ENCODE measurements at places on chromosomes 4 and X.
A peak's percentile ranks its signal among the peaks of the same experiment; 100 is the strongest.

GRCh38 chr4:32148111-32148666, 1428.0 kb downstream of the PCDH7 start:
- no peak for DNase-seq

- no peak for DNase-seq
Observed at GRCh38 chrX:38106991-38107655, 100.8 kb downstream of the SYTL5 start.

GRCh38 chrX:50081282-50081889, 119.4 kb downstream of the AKAP4 start:
- DNase-seq, result no peak

DNA sequence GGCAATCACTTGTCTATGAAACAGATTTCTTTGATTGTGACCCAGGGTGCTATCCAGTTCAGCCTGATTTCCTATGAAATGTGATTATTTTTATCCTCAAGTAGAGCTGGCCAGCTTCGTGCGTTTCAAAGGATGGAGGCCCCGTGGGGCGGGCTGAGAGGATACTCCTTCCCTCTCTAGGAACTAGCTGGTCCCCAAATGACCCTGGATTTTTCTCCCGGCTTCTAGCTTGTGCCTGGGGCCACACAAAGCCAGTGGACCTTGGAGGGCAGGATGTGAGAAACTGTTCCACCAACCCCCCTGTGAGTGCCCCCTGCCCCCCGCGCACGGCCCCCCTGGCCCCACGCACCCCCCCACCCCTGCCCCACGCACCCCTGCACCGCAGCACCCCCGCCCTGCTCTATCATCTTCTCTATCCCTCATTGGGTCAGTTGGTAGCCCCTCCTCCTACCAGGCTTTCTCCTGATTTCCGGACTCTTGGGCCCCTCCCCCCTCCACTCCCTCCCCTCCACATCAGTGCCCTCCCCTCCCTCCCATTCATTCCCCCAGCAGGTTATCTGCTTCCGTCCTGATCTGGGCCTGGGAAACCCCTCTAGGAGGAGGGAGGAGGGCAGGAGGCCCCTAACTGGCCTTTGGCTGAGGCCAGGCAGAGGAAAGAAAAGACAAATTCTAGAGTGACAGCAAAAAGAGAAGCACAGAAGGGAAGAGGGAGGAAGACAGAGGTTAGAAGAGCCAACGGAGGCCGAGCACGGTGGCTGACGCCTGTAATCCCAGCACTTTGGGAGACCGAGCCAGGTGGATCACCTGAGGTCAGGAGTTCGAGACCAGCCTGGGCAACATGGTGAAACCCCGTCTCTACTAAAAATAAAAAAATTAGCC, 3.3 kb downstream of the XPNPEP2 start:
- peak; percentile 80 for DNase-seq

DNA sequence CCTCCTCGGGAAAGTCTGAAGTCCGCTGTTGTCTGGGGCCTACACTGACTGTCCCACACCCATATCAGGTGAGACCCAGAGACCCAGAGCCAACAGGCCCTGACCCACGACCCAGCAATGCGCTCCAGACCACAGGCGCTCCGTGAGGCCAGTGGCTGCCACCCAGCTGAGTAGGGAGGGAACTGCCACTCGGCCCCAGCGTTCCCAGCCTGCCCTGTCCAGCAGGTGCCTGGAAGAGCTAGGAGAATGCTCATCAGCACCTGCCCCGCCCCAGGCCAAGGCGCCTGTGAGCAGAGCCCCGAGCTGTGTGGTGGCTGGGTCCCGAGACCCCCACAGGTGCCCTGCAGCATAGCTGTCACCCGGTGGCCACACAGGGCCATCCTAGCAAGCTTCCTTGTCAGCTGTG, 2.7 kb downstream of the SPON2 start:
- DNase-seq, result no peak

DNA sequence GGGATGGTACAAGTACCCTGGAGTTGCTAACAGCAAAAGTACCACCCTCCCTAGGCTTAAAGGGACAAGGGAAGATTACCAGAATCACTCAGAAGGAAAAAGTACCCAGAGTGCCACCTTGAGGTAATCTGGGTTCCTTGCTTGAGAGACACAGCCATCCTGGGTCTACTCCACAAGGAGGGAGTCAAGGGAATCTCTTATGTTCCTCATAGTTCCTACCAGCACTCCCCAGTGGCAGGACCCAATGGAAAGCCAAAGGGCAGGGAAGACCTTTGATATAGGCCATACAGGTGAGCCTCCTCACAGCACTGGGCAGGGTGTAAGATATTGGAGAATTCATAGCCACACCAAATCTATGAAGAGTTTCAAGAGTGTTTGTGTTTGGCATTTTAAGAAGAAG, 5.7 kb downstream of the IL2 start:
- DNase-seq, result no peak

DNA sequence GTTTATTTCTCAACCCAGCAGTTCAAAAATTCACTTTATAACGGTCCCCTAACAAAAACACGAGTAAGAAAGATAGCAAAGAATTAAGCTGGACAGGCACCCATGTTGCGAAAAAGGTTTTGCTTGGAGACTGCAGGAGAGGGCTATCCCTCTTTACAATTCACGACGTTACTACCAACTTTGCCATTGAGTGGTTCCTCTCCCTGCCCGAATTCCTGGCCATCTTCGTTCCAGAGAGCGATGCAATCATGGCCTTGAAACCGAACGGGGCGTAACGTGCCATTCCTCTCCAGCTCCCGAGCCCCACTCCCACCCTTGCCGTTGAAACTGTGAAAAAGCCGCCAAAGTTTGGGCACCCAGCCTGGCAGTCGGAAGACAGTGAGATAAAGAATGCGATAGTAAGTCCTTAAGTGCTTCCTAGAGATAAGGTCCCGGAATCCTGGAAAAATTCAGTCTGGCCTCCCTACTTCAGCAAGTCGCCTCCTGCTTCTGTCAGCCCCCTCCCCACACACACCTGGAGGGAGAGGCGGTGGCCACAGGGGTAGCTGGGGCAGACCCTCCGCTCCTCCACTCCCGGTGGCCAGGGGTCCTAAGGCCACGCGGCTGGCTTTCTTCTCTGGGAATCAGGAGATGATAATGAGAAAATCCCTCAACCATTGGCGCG, 65.2 kb downstream of the FBXO8 start:
- no peak for DNase-seq

- no peak for DNase-seq
Observed at GRCh38 chr4:138158746-138159297, 83.3 kb downstream of the SLC7A11 start.

GRCh38 chrX:65985922-65986588, 53.8 kb downstream of the VSIG4 start:
- DNase-seq, result peak; percentile 78

DNA sequence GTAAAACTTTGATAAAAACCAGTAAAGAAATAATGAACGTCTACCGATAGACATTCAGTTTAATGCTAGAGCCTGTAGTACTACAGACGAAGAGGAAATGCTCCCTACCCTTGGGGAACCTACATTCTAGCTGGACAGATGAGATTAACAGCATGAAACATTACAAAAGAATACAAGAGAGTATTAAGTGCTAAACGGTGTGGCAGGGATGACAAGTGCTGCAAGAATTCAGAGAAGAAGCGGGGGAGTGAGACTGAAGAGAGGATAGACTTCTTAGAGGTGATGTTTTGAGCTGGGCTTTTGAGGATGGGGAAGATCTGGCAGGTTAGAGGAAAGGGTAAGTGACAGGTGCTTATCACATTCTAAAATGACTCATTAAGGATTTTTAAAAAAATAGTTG, 52.6 kb upstream of the ESX1 start:
- no peak for DNase-seq

- no peak for DNase-seq
Observed at GRCh38 chrX:91137883-91138282, 296.8 kb upstream of the PABPC5 start.

DNA sequence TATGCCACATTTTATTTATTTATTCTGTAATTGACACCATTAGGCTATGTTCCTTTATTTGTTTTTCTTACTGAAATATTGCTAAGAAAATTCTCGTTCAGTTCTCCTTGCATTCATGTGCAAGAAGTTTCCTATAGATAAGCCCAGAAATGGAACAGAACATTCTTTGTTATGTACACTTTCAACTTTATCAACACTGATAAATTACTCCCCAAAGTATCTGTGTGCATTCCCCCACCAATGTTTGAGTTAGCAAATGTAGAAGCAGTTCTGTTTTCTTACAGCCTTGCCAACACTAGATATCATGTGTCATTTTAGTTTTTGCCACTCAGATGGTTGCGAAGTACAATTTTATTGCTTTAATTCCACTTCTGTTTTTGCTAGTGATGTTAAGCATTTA, 166.4 kb upstream of the NPY2R start:
- DNase-seq, result no peak

All from CMK (cell line).